Upper lobe of left lung (tissue), 6 donors: ENCODE measurements at places on chromosomes 5 and 9. TPM values are rescaled to one million over a fixed set of nuclear protein-coding genes. Genes with fewer than 3 reads are reported as not detected.

Gene PCDHB6
- total RNA-seq, result 0.77 TPM

Gene ZNF608
- total RNA-seq, result 25.0 TPM

Gene MCC
- total RNA-seq, result 67.1 TPM

DNA sequence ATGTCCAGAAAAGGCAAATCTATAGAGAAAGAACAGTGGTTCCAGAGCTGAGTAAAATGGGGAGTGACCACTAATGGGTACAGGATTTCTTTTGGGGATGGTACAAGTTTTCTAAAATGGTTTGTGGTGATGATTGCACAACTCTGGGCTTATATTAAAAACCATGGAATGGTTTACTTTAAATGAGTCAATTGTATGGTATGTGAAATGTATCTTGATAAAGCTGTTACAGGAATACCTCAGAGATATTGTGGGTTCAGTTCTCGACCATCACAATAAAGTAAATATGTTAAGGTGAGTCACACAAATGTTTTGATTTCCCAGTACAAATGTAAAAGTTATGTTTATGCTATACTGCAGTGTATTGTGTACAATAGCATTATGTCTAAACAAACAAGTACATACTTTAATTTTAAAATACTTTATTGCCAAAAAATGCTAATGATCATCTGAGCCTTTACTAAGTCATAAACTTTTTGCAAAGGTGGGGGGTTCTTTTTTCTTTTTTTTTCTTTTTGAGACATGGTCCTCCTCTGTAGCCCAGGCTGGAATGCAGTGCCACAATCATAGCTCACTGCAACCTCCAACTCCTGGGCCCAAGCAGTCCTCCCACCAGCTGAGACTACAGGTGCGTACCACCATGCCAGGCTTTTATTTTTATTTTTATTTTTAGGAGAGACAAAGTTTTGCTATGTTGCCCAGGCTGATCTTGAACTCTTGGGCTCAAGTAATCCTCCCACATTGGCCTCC, 65.9 kb downstream of the SHOC1 start:
- H3K36me3 ChIP-seq, result no peaks in the 10 kb centered on the region
- no peaks in the 10 kb centered on the region for H3K4me1 ChIP-seq
- H3K27ac ChIP-seq, result no peak overlapping the region
